ENCODE measurements at places on chromosomes 4 and X.
A peak's percentile ranks its signal among the peaks of the same experiment; 100 is the strongest.

GRCh38 chr4:163694385-163694784 is 199.9 kb downstream of the TMA16 start:
- DNase-seq, result peak; percentile 70

- DNase-seq, result no peak
Measured at GRCh38 chr4:42709392-42710065, 52.6 kb upstream of the ATP8A1 start.

DNA sequence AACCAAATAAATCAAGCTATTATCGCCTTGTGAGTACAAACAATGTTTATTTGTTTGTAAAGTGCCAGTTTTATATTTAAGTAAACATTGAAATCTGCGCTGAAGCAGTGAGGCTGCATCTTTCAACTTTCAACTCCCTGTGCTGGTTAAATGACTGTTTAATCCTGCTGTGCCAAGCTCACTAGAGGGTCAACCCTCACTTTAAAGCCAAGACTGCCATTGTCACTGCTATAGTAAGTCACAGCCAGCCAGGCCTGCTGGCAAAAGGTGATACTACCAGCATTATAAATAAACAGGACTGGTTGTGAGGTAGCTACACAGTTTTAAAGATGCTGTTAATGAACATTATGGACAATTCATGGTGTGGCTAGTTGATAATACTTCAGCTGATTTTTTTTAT is 34.6 kb downstream of the EFHC2 start:
- DNase-seq, result no peak

GRCh38 chrX:151977009-151977408 is 2.5 kb upstream of the GABRE start:
- DNase-seq, result no peak

DNA sequence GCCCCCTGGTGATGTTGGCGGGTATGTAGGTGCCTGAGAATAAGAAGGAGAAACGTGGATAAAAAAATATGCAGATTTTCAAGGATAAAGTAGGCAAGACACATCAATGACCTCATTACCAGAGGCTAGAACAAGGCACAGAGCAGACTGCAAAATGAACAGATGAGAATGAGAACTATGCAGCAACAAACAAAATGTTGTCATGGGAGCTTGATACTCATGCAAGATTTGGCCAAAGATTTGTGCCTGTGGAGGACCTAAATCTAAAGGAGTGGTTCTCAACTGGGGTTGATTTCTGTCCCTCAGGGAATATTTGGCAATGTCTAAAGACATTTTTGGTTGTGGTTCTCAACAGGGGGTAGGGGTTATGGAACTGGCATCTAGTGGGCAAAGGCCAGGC is 177.3 kb downstream of the FRMPD4 start:
- DNase-seq, result no peak

DNA sequence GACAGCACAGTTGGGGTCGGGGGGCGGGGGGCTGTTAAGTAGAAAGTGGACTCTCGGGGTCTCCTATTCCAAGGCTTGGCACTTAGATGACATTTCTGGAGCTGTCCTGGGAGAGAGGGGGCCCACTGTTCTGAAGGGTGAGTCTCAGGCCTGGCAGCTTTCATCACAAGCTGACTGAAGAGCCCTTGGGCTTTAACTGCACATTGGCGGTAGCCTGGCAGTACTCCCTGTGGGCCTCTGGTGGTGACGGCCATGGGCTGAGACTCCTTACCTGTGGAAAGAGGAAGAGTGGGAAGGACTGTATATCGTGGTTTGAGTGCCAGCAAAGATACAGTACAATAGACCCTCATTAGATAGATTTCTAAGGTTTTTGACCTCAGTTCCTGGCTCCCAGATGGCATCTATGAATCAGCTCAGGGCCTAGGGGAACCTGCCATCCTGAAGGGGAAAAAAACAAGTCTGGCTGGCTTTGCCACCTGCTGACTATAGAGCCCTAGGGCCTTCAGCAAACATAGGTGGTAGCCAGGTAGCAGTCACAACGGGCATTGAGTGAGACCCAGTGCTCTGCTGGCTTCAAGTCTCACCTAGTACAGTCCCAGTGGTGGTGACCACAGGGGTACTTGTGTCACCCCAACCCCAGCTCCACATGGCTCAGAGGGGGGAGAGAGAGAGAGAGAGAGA is 87.9 kb downstream of the ANKRD17 start:
- DNase-seq, result no peak

GRCh38 chr4:137851435-137851834 is 319.1 kb upstream of the PCDH18 start:
- DNase-seq, result no peak

- DNase-seq, result no peak
Measured at GRCh38 chrX:51876441-51876840, 17.0 kb upstream of the MAGED1 start.

DNA sequence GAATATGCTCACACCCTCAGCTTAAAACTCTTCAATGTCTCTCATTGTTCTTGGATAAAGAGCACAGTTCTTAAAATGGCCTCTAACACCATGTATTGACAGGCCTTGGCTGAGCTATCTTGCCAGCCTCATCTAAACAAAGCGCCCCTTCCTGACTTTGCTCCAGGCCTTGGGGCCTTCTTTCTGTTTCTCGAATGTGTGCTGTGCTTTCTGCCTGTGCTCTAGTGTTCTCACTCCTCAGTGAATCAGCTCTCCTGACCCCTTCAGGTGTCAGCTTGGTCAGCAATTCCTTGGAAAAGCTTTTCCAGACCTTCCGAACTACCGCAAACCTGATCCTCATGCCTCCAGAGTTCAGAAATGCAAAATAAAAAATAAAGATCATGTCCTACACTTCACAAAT is 346.3 kb upstream of the FSTL5 start:
- DNase-seq, result no peak

- no peak for DNase-seq
Measured at GRCh38 chr4:176874721-176875445, 82.2 kb upstream of the VEGFC start.

GRCh38 chr4:11675051-11675800 is 246.5 kb upstream of the HS3ST1 start:
- DNase-seq, result no peak

DNA sequence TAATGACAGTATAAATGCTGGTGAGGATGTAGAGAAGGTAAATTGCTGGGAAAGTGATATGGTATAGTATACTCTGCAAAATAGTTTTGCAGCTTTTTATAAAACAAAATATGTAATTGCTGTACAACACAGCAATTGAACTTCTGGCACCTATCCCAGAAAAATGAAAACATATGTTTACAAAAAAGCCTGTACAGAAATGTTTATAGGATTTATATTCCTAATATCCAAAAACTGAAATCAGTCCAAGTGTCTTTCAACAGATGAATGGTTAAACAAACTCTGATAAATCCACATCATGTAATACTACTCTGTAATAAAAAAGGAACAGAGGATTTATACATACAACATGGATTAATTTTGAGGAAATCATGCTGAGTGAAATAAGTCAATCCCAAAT is 198.4 kb upstream of the ACTRT1 start:
- DNase-seq, result no peak

GRCh38 chr4:47510506-47511143 is 25.6 kb downstream of the ATP10D start:
- DNase-seq, result no peak

- DNase-seq, result no peak
Measured at GRCh38 chr4:55356991-55357461, 11.0 kb downstream of the SRD5A3 start.

- peak; percentile 85 for DNase-seq
Measured at GRCh38 chr4:148007314-148007760, 275.4 kb downstream of the ARHGAP10 start.

GRCh38 chrX:1537031-1537715 is at the start of gene P2RY8:
Gene P2RY8, minus strand, starts transcription at chrX:1537185. Its CDS starts 70,627 bp downstream, at chrX:1466558.
- DNase-seq, result no peak

GRCh38 chrX:55130481-55130880 is 41.7 kb downstream of the PAGE2 start:
- DNase-seq, result no peak

GRCh38 chr4:137668885-137669545 is 136.7 kb upstream of the PCDH18 start:
- no peak for DNase-seq

- peak; percentile 7 for DNase-seq
Measured at GRCh38 chr4:67593741-67594175, 35.2 kb downstream of the STAP1 start.

DNA sequence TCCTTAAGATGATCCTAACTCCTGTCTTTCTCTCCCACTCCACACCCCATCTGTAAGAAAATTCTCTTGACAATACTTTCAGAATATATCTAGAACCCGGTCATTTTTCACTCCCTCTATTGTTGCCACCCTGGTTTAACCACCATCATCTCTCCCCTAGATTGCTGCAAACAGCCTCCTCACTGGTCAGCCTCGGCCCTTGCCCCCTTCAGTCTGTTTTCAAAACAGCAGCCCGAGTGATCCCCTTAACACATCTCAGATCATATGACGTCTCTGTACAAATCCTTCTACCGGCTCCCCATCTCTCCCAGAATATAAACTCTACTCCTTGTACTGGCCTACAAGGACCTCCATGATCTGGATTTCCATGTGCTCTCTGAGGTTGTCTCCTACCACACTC is 35.2 kb upstream of the F9 start:
- no peak for DNase-seq

GRCh38 chr4:183971929-183972490 is 66.9 kb downstream of the STOX2 start:
- no peak for DNase-seq

DNA sequence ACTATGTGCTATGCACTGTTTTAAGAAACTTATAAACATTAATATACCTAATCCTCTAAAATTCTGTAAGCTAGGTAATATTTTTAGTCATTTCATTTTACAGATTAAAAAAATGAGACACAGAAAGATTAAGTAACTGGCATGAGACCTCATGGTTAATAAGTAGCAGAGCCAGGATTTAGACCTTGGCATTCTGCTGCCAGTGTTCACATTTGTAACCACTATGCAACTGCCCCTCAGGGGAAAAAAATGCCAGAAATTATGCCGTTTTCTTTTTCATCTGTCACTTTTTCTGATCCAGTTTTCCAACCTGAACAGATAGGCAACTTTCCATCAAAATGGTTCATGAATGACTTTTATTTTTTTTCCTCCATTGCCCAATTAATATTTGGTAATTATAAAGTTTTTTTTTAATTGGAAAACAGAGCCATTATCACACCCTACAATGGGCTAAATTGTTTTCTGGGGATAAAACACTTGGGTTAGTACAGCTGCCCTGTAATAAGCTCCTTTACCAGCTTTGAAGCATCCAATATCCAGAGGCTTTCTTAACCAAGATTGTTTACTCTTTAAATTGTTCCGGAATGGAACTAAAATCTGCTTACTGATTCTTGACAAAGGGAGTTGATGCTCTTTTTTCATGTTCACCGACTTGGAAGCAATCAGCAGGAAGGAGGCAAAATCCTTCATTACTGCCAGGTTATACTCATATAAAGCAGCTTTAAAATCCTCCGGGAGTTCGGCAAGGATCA is 56.4 kb upstream of the DDX60 start:
- DNase-seq, result no peak

DNA sequence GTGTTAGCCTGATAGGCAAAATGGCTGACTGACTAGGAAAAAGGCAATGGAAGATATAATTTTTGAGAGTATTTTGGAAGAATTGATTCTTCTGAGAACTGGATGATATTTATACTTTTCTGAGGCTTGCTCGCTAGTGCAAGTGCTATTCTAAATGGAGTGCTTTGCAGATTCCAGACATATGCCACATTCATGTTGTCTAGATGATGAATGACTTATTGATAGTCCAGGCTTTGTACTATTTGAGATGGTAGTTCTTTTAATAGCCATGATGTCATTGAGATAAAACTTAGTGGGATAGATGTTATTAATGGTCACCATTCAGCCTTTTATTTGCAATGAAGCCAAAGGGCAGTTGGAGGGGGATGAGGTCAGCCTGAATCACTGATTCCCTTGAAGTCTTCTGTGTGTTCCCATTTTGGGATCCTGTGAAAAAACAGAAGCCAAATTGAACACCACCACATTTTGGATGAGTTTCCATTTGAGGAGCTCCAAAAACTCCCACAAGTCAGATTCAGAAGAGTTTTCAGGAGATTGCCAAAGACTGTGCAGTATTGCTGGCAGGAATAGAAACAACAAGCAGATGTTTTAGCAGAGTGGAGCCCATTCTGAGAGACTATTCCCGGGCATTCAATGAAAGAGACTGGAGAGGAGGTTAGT is 184.1 kb downstream of the IL1RAPL2 start:
- DNase-seq, result no peak

GRCh38 chr4:7770224-7771050 is 169.2 kb downstream of the AFAP1 start:
- no peak for DNase-seq

DNA sequence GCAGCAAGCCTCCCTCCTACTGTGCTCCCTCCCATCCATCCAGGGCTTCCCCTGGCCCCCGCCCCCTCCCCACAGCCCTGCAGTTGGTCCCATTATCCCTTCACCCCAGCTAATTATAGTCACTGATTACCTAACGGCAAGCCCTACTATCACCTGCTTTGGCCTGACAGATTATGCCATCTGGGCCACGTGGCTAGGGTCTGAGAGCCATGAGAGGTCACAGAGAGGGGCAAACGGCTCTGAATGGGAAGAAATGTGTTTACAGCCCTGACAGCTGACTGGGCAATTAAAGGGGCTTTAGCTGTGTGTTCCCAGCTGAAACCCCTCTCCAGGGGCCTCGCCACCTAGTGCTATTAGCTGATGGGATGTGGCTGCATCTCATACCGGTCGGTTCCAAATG is 134.4 kb upstream of the CPEB2 start:
- no peak for DNase-seq

DNA sequence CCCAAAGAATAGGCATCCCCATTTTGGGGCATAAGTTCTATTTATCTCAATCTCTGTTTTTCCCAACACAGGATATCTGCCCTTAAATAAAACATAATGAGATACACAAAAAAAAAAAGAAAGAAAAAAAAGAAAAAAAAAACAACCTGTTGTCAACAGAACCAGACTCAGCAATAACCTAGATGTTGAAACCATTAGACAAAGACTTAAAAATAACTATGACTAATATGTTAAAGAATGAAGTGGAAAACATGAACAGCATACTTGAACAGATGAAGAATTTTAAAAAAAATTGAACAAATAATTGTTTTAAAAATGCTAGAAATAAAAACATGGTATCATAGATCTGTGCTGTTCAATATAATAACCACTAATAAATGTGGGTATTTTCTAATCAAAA is 93.4 kb upstream of the RXFP1 start:
- no peak for DNase-seq

DNA sequence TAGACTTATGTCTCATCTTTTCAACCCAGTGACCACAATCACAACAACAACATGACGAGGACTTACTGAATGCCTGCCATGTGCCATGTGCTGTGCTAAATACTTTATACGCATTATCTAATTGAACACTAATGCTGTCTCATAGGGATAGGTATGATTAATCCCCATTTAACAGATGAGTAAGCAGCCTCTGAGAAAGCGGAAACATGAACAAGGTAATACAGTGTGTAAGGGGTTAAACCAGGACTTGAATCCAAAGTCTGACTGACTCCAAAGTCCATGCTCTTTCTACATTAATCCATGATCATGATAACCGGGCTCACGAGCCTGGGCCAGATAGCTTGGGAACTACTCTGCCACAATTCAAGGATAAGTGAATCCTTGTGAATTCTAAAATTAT is 105.3 kb upstream of the MBNL3 start:
- DNase-seq, result no peak

All from fibroblast of skin of left biceps (primary cell).